ENCODE measurements at places on chromosomes 2 and 18.

DNA sequence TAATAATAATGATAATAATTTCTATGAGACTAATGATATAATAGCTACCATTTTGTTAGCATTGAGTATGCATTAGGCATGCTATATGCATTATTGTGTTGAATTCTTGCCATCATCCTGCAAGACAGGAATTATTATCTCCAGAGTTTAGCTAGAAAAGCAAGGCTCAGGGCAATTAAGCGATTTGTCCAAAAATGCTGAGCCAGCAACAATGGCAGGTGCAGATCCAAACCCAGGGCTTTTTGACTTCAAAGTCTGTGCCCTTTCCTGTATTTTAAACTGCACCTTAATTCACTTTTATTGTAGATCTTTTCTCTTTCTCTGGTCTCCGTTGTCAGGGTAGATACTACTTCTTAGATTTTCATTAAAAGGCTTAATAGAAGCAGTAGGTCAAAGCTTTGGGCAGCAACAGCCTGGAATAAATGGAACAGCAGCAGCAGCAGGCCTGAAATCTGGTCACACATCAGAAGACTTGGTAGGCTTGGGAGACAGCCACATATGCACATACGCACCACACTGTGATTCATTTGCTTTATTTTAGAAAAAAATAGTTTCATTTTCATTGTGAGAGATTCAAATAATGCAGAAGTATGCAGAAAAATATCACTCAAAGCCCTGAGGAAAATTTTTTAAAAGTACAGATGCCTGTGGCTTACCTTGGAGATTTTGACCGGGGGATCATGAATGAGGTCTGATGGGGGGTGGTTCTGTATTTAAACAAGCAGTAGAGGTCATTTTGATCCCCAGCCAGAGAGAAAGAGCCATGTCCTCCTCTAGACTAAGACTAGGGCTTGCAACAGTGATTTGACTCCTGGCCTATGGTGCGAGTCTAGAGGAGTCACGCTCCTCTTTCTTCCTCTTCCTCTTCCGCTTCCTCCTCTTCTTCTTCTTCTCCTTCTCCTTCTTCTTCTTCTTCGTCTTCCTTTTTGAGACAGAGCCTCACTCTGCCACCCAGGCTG is 455.7 kb downstream of the TSN start:
- no peaks in the 10 kb centered on the region for H3K4me1 ChIP-seq
- no peaks in the 10 kb centered on the region for H3K36me3 ChIP-seq
- H3K27me3 ChIP-seq, result peaks cover 3% of the 10 kb centered on the region
- DNase-seq, result no peak

DNA sequence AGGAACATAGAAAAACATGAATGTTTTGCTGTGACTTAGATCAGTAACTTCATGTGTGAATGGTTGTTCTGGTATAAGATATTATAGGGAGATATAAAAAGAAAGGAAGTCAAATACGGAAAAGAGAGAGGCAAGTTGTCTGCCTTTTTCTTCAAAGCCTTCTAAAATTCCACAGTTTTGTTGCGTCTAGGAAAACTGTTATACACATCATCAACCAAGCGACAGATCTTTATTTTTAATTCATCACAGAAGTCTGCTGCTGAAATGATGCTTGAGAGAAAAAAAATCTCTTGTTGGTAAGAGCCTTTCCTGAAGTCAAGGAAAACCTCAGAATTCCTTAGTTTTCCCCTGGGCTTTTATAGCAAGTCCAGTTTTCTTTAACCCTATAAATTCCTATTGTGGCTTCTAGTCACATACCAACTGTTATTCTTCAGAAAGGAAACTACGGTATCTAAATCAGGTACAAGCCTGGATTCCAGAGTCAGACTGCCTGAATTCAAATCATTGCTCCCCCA is 36.3 kb upstream of the TANC1 start:
- no peaks in the 10 kb centered on the region for H3K36me3 ChIP-seq
- H3K4me1 ChIP-seq, result peaks cover 1% of the 10 kb centered on the region
- no peaks in the 10 kb centered on the region for H3K27me3 ChIP-seq
- DNase-seq, result no peak
- H3K27ac ChIP-seq, result no peak overlapping the region
- H3K4me3 ChIP-seq, result no peak overlapping the region

- H3K4me3 ChIP-seq, result no peak overlapping the region
- H3K4me1 ChIP-seq, result no peaks in the 10 kb centered on the region
- H3K27ac ChIP-seq, result no peak overlapping the region
- H3K36me3 ChIP-seq, result no peaks in the 10 kb centered on the region
These were observed 219.6 kb downstream of the CYP26B1 start for GRCh38 chr2:71927757-71928715.

DNA sequence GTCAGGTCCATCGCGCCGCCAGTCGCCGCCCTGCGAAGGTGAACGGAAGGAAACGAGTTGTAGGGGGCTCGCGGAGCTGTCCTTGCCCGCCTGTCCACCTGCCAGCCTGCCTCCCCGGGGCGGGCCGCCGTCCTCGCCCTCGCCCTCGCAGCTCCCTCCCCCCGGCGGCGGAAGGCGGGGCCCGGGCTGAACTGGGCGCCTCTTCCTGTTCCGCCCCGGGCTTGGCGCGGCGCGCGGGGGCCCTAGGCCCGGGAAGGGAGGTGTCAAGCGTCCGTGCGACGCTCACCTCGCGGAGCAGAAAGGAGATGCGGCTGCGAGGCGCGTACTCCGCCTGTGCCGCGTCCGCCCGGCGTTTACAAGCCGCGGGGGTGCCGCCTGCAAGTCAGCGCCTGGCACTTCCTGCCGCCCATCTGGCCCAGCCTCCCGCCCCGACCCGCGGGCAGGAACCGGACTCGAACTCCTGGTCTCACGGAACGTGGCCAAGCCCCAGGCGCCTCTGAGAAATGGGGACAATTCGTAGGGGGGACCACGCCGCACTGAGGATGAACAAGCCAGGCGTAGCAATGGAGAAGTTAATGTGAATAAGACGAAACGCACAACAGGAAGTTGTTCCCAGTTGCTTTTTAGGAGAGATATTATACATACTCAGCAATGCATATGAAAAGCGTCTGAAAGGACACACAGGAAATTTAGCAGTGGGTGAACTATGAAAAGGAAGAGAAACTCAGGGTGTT is at the start of gene CNPPD1:
CNPPD1 (minus strand) TSS at position 108 of the 734 bp plus-strand sequence; CDS start at position 11, 97 bp downstream.
- DNase-seq, result peak; percentile 73
- peaks cover 8% of the 10 kb centered on the region for H3K36me3 ChIP-seq
- H3K4me3 ChIP-seq, result peak within 1 kb of the TSS; percentile 87
- peaks cover 20% of the 10 kb centered on the region for H3K4me1 ChIP-seq
- H3K27ac ChIP-seq, result peak within 1 kb of the TSS; percentile 97
- no peaks in the 10 kb centered on the region for H3K27me3 ChIP-seq

DNA sequence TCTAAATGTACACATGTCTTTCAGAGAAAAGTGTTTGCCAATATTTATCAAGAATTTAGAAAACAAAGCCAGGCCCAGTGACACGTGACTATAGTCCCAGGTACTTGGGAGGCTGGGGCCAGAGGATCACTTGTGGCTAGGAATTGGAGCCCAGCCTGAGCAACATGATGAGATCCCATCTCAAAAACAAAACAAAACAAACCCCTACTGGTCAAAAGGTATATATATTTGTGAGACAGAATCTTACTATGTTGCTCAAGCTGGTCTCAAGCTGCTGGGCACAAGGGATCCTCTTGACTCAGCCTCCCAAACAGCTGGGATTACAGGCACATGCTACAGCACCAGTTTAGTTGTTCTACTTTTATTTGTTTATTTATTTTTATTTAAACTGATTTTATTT is 79.2 kb downstream of the ZDBF2 start:
- H3K27me3 ChIP-seq, result peaks cover 8% of the 10 kb centered on the region
- peaks cover 7% of the 10 kb centered on the region for H3K36me3 ChIP-seq
- no peak for DNase-seq
- H3K4me1 ChIP-seq, result peaks cover 5% of the 10 kb centered on the region
- no peak overlapping the region for H3K4me3 ChIP-seq

- H3K27ac ChIP-seq, result no peak overlapping the region
- H3K27me3 ChIP-seq, result peaks cover 8% of the 10 kb centered on the region
- no peaks in the 10 kb centered on the region for H3K4me1 ChIP-seq
- no peaks in the 10 kb centered on the region for H3K36me3 ChIP-seq
- H3K4me3 ChIP-seq, result no peak overlapping the region
- DNase-seq, result no peak
These were observed 15.0 kb upstream of the IL1RN start for GRCh38 chr2:113112441-113112840.

DNA sequence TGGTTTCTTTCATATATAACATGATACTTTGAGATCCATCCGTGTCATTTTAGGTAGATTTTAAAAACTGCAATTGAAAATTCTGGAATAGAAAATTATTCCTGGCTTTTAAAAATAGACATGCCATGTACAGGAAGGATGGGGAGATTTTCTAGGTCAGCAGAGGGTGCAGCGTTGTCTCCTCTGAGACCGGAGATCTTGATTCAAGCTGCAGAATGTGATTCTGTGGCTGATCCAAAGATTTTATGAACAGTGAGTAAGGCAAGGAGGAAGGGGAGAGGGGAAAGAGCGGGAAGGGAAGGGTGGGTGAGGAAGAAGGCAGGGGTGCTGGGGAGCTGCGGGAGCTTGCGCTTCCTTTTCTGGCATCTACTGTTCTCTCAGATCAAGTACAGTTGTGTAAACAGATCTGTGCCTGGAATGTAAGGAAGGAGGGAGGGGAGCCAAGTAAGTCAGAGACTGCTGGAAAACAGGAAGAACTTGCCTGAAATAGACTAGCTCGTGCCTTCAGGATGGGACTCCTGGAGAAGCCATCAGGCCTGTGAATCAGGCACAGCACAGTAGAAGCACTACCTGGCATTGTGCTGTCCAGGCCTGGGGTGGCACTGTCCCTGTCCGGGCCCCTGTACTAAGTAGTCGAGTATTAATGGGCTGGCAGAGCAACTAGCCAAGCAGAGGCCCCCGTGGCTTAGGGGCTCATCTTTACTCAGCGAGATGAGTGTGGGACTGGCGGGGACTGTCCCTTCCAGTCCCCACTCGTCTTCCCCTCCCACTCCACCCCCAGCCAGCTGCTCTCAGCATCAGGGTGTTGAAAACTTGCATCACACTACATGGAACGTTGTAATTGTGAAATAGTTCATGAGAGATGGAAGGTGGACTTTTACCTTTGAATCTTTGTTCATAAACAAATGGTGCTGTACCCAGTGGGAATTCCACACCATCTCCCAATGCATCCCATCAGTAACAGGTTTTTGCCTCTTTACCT is 163.5 kb downstream of the UXS1 start:
- no peaks in the 10 kb centered on the region for H3K36me3 ChIP-seq
- no peaks in the 10 kb centered on the region for H3K27me3 ChIP-seq
- DNase-seq, result no peak
- no peak overlapping the region for H3K27ac ChIP-seq
- peaks cover 5% of the 10 kb centered on the region for H3K4me1 ChIP-seq

- no peaks in the 10 kb centered on the region for H3K27me3 ChIP-seq
- no peak for DNase-seq
- H3K36me3 ChIP-seq, result peaks cover 4% of the 10 kb centered on the region
These were observed 18.7 kb downstream of the MEMO1 start for GRCh38 chr2:31992025-31992579.

GRCh38 chr2:241636182-241637017 is 558 bp downstream of the THAP4 start:
- peak; percentile 64 for DNase-seq
- peaks cover 20% of the 10 kb centered on the region for H3K4me1 ChIP-seq
- peaks cover 6% of the 10 kb centered on the region for H3K36me3 ChIP-seq
- H3K27ac ChIP-seq, result peak overlapping the region; percentile 90
- H3K27me3 ChIP-seq, result no peaks in the 10 kb centered on the region
- H3K4me3 ChIP-seq, result peak overlapping the region; percentile 78

GRCh38 chr2:5846881-5847280 is 154.7 kb downstream of the SOX11 start:
- DNase-seq, result no peak
- peaks cover 20% of the 10 kb centered on the region for H3K27me3 ChIP-seq
- H3K27ac ChIP-seq, result no peak overlapping the region
- H3K4me1 ChIP-seq, result peaks cover 23% of the 10 kb centered on the region
- no peaks in the 10 kb centered on the region for H3K36me3 ChIP-seq
- H3K4me3 ChIP-seq, result no peak overlapping the region

DNA sequence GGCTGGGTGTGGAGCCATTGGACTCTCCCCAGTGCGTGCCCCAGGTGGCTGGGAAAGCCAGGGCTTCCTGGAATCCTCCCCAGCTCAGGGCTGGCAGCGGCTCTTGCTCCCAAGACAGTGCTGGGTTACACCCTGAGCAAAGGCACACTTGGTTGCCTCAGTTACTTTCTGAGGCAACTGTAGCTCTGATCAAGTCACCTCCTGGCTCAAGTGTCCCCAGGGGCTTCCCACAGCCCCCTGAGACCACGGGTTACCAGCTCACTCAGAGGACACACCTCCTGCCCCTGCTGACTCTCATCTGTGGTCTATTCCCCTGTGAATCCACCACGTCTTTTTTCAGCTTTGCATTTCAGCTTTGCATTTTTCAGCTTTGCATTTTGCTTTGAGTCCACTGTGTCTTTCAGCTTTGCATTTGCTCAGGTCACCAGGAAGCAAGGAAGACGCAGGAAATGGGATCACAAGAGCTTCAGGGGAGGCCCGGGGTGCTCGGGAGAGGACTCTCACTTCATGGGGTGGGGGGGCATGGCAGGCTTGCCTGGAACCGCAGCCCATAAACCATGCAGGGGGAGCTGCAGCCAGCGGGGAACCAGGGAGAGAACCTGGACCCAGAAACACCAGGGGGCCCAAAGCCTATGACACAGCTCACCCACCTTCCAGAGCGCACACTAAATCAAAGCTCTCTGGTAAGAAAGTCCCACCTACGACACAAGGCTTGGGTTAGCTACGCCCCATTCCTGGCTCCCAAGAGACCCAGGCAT is 138.0 kb upstream of the ASB18 start:
- DNase-seq, result no peak
- H3K4me1 ChIP-seq, result no peaks in the 10 kb centered on the region
- H3K4me3 ChIP-seq, result no peak overlapping the region
- H3K27ac ChIP-seq, result no peak overlapping the region
- no peaks in the 10 kb centered on the region for H3K27me3 ChIP-seq

DNA sequence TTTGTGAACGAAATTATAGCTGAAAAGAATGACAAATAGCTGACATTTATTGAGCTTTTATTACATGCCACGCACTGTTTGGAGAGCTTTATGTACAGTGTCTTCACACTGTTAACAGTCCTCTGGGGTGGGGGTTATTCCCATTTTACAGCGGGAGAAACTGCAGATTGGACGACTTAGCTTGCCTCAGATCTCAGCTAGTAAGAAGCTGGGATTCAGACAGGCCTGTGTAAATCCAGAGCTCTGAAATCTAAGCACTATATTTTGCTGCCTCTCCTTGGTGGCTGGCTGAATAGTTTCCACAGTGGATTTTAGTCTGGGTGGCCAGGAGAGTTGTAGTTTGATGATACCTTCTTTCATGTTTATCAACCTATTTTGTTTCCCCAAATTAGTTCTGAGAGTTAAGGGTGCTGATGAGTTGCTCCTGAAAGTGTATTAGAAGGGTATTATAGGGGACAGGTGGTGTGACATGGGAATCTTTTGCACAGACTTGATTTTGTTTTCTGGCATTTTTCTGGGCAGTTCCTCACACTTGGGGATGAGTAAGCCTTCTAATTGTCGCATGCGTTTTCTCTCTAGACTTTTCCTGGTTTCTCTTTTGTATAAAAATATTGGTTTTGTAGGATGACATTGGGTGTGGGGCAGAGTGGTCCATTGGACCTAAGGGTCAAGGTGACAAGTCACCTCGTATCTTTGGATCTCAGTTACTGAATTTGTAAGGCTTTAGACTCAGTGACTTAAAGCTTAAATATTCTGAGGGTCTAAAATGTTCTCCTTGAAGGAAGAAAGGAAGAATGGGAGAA is 1.5 kb downstream of the ACSL3 start:
- no peak overlapping the region for H3K4me3 ChIP-seq
- no peaks in the 10 kb centered on the region for H3K36me3 ChIP-seq
- H3K27ac ChIP-seq, result no peak overlapping the region
- no peak for DNase-seq
- no peaks in the 10 kb centered on the region for H3K27me3 ChIP-seq
- peaks cover 20% of the 10 kb centered on the region for H3K4me1 ChIP-seq

GRCh38 chr2:179664972-179665812 is 196.2 kb downstream of the ZNF385B start:
- no peaks in the 10 kb centered on the region for H3K36me3 ChIP-seq
- H3K27ac ChIP-seq, result no peak overlapping the region
- H3K4me1 ChIP-seq, result no peaks in the 10 kb centered on the region
- H3K27me3 ChIP-seq, result no peaks in the 10 kb centered on the region
